ENCODE measurements at places on chromosomes 5 and 9. TPM values are rescaled to one million over a fixed set of nuclear protein-coding genes. Genes with fewer than 3 reads are reported as not detected.

SPATA31C2 gene
- not detected for total RNA-seq

ANKS6 gene
- 12.9 TPM for total RNA-seq

MLANA gene
- total RNA-seq: not detected

STPG3 gene
- total RNA-seq: not detected

Data from cardiac ventricle fibroblast (primary cell).